ENCODE measurements at places on chromosomes 4 and X.

GRCh38 chrX:40104630-40104984 lies 6.8 kb upstream of the BCOR start:
- DNase-seq: peak; percentile 68

DNA sequence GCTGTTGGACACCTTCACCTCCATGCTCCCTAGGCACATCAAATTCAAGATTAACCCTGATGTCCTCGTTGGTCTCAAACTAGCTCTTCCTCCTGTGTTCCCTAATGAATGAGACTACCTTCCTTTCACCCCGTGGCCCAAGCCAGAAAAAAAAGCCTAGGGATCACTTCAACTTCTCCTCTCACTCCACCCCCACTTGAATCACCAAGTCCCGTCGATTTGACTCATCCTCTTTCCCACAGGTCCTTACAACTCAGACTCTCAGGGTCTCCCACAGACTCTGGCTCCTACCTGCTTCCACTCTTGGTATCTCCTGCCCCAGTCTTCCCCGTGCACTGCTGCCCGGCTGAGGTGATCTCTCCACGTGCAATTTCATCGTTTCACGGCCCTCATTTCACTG lies 8.5 kb downstream of the SLC25A43 start:
- no peak for DNase-seq

DNA sequence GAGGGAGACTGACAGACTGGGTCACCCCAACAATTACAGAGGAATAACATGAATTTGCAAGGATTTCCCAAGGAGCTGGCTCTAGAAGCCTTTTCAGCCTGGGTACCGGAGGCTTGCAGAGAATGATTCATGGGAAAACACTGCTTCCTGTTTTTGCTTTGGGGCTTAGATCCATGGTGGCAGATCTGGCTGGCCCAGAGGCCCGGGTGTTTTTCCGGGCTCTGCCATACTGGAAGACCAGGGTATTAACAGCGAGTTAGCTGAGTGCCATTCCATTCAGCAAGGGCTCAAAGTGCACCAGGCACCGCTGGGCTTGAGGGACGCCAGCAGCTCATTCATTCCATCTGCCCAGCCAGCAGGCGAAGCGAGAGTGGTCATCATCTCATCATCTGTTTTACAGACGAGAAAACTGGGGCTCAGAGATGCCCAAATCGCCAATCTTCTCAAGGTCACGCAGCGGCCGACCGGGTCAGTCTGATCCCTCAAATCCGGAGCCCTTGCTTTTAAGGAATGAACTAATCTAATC lies 1.3 kb downstream of the WDR1 start:
- DNase-seq: peak; percentile 67

- DNase-seq: no peak
Measured at GRCh38 chr4:86223472-86223871, 136.4 kb downstream of the MAPK10 start.

- DNase-seq: no peak
Measured at GRCh38 chr4:147310312-147310711, 170.6 kb upstream of the EDNRA start.

DNA sequence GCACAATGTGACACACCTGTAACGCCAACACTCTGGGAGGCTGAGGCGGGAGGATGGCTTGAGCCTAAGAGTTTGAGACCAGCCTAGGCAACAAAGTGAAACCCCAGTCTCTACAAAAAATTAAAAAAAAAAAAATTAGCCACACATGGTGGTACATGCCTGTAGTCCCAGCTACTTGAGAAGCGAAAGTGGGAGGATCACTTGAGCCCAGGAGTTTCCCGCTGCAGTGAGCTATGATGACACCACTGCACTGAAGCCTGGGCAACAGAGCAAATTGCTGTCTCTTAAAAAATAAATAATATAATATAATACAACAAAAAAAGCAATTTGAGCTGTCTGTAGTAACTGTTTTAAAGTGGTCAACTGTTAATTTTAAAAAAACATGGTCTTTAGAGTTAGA lies 13.2 kb downstream of the SPOCK3 start:
- no peak for DNase-seq

GRCh38 chrX:98067611-98068010 lies 1183.9 kb downstream of the RPA4 start:
- DNase-seq: no peak

Measured in cardiac muscle cell (in vitro differentiated cells and primary cell).